ENCODE measurements at places on chromosomes 4 and X.

- DNase-seq: peak; percentile 36
Observed at GRCh38 chr4:25180524-25181131, 20.4 kb upstream of the SEPSECS start.

- no peak for DNase-seq
Observed at GRCh38 chr4:15100994-15101695, 98.9 kb downstream of the CPEB2 start.

GRCh38 chrX:71533851-71534561, 1.1 kb downstream of the OGT start:
- DNase-seq: no peak

DNA sequence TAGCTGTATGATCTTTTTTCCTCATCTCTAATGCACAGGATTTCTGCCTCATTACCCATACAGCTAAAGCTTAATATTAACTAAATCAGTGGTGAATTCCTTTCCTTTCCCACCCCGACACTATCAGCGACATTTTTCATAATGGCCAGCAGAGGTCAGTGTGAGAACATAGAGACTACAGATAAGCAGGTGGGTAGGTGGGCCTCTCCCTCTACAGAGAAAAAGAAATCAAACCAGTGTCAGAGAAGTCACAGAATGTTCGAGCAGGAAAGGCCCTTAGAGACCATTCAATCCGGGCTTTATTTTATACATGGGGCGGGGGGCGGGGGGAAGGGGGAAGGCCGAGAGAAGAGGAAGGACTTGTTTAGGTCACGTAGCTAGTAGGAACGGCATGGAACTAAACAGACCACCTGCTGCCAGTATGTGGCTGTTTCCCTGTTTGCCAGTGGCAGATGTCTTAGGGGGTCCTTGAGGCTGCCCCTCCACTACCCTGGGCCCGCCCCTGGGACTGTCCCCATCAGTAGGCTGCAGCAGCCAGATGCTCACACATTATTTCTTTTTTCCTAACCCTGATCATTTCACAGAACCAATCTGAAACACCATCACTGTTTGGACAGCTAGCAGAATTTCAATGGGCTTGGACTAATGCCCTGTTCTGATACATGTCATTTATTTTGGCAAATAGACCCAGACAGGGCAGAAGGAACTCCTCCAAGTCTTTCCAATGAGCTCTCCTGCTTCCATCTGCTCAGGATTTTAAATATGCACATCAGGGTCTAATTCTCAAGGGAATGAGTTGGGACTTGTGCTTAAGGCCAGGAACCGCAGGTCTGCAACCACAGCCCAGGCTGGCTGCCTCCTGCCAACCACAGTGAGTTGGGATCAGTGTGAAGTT, 133.4 kb downstream of the ATG4A start:
- DNase-seq: peak; percentile 30

DNA sequence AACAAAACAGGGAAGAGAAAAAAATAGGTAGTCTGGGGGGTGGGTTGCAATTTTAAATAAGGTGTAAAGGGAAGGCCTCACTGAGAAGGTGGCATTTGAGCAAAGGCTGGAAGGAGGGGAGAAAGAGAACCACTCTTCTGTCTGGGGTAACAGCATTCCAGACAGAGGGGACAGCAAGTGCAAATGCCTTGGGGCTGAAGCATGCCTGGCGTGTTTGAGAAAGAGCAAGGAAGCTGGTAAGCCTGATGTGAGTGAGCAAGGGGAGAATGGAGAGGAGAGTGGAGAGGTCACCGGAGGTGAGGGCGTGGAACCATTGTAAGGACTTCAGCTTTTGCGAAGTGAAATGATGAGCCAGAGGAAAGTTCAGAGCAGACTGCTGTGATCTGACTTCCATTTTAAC, 19.7 kb upstream of the DOCK11 start:
- DNase-seq: no peak

GRCh38 chr4:140995058-140995457, 138.2 kb downstream of the RNF150 start:
- no peak for DNase-seq

DNA sequence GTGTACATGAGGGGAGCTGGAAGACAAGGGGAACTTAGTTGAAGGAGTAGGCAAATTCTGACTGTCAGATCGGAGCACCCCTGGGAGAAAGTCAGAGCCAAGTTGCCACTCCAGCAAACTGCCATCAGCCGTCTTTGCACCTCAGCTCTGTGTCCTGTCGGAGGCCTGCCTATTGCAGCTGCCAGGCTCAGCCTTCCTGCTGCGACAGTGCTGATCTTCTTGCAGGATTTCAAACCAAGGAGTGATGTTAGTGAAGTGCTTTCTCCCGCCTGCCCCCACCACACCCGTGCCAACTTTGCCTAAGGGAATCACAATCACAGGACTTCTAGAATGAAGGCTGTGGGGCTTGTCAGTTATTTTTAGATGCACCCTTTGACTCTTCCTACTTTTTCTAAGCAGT, 185.3 kb downstream of the KIT start:
- no peak for DNase-seq

GRCh38 chrX:123846577-123847038, 13.2 kb upstream of the XIAP start:
- DNase-seq: no peak

DNA sequence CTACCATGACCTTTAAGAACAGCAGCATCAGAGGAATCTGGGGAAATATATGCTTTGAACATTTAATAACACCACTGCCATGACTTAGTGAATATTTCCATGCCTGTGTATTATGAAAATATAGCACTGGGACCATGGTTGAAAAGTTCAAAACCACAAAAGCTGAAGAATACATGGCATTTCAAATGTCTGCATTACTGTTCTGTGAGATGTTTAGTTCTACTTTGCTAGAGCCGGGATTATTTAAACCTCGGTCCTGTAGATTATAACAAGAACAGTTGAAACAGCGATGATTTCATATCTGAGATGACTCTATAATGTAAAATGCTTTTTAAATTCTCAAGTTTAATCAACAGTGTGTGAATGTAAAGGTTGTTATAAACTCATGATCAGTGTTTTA, 126.7 kb upstream of the AGA start:
- no peak for DNase-seq

- no peak for DNase-seq
Observed at GRCh38 chr4:118353534-118354030, 779 bp upstream of the PRSS12 start.

DNA sequence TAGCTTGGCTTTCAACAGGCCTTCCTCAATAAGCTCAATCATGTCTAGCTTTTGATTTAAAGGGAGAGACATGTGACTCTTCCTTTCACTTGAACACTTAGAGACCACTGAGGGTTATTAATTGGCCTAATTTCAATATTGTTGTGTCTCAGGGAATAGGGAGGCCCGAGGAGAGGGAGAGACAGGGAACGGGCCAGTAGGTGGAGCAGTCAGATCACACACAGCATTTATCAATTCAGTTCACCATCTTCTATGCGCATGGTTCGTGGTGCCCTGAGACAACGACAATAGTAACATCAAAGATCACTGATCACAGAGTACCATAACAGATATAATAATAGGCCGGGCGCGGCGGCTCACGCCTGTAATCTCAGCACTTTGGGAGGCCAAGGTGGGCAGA, 17.8 kb downstream of the ZNF81 start:
- DNase-seq: no peak

DNA sequence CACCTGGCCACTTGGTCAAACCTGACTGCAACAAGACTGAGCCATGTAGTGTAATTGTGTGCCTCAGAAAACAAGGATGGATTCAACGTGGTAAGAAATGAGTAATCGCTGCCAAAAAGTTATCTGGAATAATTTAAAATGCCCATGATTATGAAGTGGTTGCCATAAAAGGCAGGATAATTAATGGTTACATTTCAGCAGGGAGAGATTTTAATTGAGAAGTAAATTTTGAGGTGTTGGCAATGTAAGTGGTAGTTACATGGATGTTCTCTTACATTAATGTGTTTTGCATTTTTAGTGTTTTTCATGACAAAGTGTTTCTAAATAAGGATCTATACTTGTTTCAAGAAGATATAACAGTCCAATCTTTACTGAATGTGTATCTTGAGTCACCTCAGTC, 15.7 kb downstream of the HAUS3 start:
- no peak for DNase-seq

DNA sequence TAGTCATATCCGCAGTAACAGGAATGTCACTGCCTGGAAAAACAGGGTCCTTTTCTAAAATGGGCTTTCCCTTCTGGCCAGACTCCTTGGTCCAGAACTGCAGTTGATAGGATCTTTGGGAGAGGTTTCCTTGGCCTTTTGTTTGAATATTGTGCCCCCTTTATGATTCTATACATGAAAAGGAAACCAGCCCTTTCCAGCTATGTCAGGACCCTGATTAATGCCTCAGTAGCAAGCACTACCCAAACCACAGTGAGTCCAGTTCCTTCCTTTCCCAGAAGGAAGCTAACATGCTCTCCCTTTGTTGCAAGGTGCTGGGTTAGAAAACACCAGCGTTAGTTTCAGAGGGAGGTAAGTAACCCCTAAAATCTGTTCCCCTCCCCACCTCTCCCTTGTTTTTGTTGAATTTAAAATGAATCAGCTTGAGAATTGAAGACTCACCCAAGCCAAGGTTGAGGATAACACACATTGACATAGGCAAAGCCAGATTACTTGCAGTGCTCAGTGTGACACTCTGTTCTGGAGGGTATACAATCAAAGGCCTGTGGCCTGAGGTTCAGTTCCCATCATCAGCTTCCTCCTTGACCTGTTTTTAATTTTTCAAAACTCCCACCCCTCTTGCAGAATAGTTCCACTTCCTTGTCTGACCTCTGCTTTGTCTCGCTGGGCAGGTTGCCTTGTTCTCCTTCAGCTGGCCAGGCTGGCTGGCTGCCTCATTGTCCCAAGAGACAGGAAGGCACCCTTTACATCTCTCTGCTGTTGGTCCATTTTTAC, 87.6 kb upstream of the PLAC1 start:
- DNase-seq: no peak

DNA sequence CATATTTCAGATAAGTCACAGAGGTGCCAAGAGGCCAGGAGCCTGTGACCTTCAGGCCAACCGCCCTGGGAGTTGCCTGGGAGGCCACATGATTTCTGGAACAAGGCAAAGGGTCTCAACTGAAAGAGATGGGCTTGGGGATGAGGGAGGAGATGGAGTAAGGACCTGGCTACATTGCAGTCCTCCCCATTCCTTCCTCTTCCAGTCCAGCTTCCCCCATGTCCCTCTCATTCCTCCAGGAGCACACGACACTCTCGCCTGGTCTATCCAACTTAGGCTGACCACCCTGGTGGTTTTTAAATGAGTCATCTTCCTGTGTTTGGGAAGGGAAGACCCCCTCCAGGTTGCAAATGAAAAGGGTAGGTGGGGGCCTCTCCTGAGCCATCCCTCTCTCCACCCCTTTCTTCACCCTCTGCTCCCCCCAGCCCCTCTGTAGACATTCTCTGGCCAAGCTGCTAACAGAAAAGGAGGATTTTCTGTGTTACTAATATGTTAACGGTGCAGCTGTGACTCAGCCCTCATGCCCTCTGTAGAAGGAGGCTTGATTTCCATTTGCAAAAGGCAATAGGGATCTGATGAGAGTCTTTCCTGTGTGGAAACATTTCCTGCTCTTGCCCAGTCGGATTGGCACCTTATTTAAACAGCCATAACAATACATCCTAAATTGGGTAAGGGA, 79.2 kb downstream of the RTL5 start:
- DNase-seq: no peak

GRCh38 chr4:102761296-102761701, 531 bp upstream of the MANBA start:
- no peak for DNase-seq

- no peak for DNase-seq
Observed at GRCh38 chr4:42397635-42398170, 415 bp downstream of the SHISA3 start.

DNA sequence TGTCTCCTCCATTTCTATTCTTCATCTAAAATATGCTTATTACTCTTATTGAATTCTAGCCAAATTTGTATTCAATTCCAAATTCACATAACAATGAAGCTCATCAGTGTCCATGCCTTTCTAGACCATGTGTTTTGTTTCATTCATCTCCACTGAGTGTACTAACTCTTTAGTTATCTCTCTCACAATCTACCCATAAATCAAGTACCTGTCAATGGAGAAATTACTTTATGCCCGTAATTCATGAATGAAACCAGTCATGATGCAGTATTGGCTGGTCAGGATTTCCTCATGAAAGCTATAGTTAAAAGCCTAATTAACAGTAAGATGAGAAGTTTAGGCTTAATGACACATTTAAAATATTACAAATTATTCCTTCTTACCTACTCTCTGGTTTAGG, 12.2 kb upstream of the TMPRSS11F start:
- DNase-seq: no peak

GRCh38 chr4:22315628-22316027, 200.2 kb downstream of the ADGRA3 start:
- DNase-seq: no peak

- no peak for DNase-seq
Observed at GRCh38 chr4:18480928-18481327, 459.4 kb upstream of the LCORL start.

GRCh38 chr4:122346036-122346435, 32.8 kb upstream of the ADAD1 start:
- no peak for DNase-seq
